ENCODE measurements at places on chromosomes 3 and 15.

DNA sequence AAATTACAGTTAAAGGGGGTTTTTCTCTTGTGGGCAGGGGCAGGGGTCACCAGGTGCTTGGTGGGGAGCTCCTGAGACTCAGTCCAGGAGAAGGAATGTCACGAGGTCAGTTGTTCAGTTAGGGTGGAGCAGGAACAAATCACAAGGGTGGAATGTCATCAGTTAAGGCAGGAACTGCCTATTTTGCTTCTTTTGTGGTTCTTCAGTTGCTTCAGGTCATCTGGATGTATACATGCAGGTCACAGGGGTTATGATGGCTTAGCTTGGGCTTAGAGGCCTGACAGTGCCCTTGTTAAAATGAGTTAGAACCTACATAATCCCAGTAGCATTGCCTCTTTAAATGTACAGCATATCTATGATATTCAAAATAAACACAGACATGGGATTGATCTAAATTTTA, 120.2 kb upstream of the CHD2 start:
- DNase-seq: no peak

GRCh38 chr3:6679510-6679909, 181.4 kb upstream of the GRM7 start:
- no peak for DNase-seq

DNA sequence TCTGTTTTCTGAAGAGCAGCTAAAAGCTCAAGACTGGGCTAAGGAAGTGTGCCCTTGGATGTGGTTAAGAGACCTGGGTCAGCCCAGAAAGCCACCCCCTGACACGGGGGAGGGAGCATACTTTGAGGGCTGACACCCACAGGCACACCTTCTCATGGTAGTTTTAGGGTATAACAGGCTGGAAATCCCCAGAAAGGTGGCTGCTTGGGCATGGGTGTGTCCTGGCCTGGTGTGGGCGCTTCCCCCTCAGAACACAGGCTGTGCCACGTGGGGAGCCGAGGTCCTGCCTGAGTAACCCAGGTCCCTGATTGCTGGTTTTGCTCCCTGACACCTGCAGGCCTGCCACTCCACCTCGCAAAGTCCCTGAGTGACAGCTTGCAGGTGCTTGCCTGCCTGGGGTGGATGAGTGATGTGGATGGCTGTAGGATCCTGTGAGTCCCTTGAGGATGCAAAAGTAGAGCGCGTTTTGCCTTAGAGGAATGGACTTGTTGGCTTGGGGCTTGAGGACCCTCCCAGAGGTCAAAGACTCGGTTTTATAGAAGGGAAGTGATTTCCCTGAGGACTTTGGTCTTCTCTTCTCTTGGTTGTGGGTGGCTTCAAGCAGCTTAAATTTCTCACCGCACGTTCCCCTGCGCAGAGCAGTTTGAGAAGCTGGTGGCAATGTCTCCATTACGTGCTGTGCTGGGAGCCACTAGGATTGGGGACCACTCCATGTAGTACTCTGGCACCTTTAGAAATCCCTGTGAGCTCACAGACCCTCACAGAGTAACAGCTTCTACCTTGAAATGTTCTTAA, 94.4 kb downstream of the DNASE1L3 start:
- DNase-seq: no peak

- no peak for DNase-seq
Measured at GRCh38 chr3:125403789-125404188, 28.7 kb upstream of the ZNF148 start.

- DNase-seq: no peak
Measured at GRCh38 chr3:105402287-105402801, 35.6 kb downstream of the ALCAM start.

- DNase-seq: no peak
Measured at GRCh38 chr3:140007081-140007480, 72.1 kb downstream of the CLSTN2 start.

DNA sequence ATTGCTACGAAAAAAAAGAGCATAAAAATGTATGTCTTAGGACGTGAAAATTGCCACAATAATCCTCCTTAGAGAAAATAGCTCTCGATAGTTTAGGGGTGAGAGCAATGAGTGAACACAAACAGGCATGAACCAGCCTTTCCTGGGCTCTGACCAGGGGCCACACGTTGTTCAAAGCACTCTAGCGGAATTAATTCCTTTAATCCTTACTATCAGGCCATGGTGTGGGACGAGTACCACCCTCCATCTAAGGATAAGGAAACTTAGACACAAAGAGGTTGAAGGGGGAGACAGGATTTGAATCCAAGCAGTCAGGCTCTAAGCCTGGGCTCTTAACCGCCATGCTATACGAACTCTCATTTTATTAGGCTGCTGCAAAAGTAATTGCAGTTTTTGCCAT, 81.9 kb upstream of the CACNA2D3 start:
- no peak for DNase-seq
